COR-L47 (cell line): ENCODE measurements at places on chromosomes 6 and 20.

DNA sequence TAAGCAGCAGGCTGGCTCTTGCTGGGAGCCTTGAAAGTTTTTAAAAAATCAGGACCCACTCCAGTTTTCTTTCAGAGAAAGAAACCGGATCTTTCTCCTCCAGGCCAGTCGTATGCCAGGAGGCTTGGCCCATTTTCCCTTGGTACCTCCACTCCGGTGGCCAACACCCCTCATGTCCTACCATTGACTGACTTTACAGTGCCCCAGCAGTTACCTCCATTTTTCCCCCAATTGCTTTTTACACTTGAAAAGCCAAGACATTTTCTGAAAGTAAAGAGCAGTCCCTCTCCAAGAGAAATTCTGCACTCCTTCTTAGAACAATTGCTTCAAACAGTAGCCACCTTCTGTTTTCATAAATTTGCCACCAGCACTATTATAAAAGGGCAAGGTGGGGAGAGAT is 47.7 kb upstream of the SNX9 start:
- DNase-seq: no peak

DNA sequence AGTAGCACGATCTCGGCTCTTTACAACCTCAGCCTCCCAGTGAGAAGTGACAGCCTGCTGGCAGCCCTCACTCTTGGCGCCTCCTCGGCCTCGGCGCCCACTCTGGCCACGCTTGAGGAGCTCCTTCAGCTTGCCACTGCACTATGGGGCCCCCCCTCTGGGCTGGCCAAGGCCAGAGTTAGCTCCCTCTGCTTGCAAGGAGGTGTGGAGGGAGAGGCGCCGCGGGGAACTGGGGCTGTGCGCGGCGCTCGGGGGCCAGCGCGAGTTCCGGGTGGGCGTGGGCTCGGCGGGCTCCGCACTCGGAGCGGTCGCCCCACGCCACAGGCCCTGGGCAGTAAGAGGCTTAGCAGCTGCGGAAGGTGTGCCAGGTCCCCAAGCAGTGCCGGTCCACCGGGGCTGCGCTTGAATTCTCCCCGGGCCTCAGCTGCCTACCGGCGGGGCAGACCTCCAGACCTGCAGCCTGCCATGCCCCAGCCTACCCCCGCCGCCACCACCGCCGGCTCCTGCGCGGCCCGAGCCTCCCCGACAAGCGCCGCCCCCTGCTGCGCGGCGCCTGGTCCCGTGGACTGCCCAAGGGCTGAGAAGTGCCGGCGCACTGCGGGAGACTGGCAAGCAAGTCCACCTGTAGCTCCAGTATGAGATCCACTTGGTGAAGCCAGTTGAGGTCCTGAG is 22.0 kb upstream of the NUP153 start:
- no peak for DNase-seq

- no peak for DNase-seq
Measured at GRCh38 chr20:54305421-54305820, 97.5 kb downstream of the PFDN4 start.

DNA sequence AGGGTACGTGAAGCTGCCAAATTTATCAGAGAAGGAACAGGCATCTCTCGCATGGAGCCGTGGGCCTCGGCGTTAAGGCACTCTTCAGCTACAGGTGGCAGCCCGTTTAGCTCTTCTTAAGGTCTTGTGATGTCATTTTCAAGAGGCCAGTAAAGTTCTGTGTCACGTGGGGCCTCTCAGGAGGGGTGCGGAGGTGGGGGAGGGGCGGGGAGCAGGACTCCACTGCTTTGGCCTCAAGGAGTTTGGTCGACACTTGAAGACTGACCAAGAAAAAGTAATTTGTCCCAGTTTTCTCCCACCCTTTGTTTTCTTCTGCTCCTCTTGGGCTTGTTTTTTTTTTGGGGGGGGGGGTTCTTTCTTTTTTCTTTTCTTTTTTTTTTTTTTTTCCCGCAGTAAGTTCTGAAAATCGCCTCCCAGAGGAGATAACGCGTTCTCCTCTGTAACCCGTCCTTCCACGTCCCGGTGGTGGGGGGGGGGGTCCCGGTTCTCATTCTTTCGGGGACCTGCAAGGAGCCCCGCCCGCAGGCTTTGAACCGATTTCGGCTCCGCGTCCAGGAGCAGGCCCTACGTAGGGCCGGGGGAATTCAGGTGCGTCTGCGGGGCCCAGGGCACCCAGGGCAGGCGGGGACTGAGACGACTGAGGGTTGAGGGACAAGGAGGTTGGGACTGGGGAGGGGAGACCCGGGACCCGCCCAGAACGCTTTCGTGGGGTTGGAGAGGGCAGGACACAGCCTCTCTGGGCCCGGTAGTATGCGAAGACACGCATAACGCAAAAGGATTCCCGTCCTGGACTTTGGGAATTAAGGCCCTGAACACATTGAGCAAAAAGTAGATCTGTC is 26.0 kb downstream of the GPX6 start:
- no peak for DNase-seq

DNA sequence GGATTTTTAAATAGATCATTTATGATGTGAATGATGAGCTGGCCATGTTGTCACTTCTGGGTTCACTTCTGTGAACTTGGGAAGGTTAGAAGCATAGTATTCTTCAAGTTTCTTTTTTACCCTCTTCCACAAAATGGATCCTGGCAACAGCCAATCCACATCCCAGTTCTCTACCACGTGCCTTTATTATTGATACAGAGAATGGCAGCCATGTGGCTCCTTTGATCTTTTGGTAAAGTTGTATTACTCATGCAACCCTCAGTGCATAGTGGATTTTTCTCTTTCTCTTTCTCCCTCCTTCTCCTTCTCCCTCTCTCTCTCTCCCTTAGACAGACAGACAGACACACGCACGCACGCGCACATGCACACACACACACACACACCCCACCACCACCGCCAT is 50.0 kb downstream of the SYNDIG1 start:
- no peak for DNase-seq

DNA sequence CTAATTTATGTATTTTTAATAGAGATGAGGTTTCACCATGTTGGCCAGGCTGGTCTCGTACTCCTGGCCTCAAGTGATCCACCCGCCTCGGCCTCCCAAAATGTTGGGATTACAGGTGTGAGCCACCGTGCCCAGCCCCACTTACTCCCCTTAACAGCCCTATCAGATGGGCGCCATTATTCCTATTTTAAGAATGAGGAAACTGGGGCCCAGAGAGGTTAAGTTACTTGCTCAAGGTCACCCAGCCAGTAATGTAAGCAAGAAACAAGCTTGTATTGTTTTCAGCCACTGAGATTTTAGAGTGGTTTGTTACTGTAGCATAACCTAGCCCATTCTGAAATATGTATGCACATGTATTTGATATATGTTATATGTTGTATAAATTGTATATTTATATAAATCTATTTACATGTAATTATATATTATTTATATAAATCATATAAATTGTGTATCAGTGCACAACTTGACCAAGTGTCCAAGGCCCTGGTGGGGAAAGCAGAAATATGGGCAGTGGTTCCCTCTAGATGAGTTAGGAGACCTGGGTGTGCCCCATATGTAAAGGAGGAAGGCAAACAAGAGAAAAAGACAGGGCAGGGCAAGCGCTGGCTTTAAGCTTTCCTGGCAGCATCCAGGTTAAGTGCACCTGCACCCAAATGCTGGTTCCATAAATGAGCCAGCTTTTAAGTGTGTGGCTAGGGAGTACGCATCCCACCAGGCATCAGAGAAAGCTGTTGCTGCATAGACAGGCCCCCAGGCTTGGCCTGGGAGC is 1.2 kb upstream of the GUCA1A start:
- DNase-seq: no peak

DNA sequence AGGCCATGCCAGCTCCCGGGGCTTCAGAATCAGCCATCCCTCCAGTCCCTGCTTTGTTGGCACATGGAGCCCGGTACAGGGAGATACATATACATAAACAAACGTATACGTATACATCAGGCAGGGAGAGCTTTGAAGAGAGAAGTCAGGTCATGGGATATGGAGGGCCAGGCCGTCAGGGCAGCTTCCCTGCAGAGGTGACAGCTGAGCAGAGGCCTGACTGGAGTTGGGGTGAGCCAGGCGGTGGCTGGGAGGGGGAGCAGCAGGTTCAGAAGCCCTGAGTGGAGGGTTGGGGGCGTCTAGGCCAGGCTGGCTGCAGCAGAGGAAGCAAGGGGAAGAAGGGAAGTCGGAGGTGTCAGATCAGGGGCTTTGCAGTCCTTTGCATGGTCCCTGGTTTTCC is 61.7 kb downstream of the STK35 start:
- no peak for DNase-seq

- peak; percentile 63 for DNase-seq
Measured at GRCh38 chr20:57622579-57623381, 2.6 kb upstream of the ZBP1 start.
